ENCODE measurements at places on chromosomes 1 and 21.
A peak's percentile ranks its signal among the peaks of the same experiment; 100 is the strongest.

GRCh38 chr21:37395961-37396360, 29.4 kb downstream of the DYRK1A start:
- no peak for DNase-seq

GRCh38 chr1:235270625-235271024, 57.4 kb downstream of the ARID4B start:
- no peak for DNase-seq

- DNase-seq = no peak
These were observed 187.8 kb downstream of the LRRIQ3 start for GRCh38 chr1:74010206-74010605.

GRCh38 chr1:65341381-65341780, 32.0 kb downstream of the DNAJC6 start:
- DNase-seq = no peak

DNA sequence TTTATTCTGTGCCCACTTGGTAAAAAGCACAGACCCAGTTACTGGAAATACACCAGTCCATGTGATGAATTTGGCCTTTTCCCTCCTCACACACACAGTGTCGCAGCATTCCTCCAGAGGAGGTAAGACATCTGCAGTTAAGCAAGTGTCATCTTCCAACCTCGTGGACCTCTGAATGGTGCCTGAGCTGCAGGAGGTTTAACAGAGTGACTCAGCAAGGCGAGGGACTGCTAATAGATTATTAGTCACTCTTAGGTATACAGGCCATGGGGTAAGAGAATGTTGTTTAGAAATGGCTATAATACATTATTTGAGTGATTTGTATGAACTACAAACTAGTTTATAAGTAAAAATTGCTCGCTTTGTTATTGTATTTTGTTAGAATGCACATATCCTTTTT, 8.6 kb upstream of the LRRC8B start:
- peak; percentile 85 for DNase-seq

- DNase-seq = no peak
These were observed 118.2 kb upstream of the ADGRL2 start for GRCh38 chr1:81682490-81682889.

DNA sequence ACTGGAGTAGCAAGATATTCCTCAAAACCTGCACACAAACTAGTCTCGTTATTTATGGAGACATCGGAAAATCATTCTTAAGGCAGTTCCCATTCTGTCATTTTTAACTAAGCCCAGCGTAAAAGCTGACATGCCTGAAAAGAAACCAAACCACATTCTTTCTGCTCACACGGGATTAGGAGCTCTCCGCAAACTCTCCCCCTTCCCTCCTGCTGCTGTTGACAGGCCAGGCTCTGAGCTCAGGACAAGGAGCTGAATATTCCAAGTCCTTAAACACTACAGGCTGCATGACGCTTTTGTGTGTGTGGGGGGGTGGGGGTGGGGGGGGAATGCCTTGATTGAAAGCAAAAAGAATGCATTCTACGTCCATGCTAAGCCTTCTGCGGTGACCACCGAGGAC, 5.2 kb downstream of the OLIG1 start:
- no peak for DNase-seq

GRCh38 chr1:214895011-214895600, 187.4 kb upstream of the KCNK2 start:
- DNase-seq = no peak

DNA sequence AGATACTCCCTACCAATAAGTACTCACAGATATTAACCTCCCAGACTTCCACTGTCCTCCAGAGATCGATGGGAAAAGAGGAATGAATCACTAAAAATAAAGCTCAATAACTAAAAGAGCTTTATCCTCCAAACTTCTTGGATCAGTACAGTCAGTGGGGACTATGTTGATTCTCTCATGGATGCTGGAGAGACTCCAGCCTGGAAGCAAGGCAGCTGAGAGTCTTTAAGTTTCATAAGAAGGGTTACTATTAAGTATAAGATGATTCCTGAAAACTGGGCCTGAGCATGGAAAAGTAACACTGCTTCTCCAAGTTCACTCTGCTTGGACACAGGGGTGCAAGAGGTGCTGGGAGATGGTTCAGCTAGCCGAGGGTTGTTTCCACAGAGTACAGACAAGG, 6.2 kb upstream of the DDR2 start:
- no peak for DNase-seq

GRCh38 chr1:107690491-107690890, 274.5 kb downstream of the VAV3 start:
- DNase-seq = no peak

- no peak for DNase-seq
These were observed 16.1 kb downstream of the WLS start for GRCh38 chr1:68216089-68216772.

DNA sequence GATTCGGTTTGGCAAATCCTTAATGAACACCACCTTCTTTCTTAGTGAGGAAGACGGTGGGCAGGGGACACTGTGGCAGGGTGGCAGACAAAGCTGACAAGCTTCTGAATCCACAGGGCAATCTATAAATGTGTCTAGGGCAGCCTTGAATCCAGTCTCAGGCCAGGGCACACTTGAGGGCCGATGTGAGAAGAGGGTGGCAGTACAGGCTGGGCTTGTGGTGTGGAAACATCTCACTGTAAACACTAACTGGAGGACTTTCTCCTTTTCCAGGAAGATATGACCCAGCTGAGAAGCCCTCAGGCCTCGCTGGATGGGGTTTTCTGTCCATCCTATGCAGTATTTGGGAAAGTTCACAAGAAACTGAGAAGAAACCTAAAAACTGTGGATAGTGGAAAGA, 46.5 kb downstream of the PKP1 start:
- DNase-seq = no peak

DNA sequence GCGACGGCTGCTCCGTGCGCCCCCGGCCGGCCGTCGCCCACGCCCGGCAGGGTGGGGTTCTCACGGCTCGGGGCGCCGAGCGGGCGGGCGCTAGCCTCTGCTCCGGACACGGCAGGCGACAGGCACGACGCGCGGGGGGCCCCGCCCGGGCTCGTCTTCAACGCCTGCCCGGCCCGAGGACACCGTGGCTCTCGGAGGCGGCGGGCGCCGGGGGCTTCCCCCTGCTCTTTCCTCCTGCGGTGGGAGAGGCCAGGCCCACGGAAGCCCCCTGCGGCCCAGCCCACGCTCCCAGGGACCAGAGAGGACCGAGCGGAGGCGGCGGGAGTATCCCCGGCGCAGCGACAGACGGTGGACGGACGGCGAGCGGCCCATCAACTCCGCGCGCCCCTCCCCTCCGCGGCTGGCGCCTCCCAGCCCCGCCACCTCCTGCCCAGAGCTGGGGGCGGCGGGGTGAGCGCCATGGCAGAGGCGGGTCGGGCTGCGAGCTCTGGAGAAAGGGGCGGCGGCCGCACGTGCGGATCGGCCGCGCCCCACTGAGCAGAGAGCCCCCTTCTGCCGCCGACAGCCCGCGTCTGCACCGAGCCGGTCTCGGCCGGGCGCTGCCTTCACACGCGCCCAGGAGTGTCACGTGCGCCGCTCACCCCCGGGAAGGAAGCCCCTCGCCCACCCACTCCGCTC, at the start of the genes SHE and TDRD10:
Gene SHE (minus strand): TSS at position 347 of the 678 bp plus-strand sequence. CDS start 386 bp downstream, outside the sequence.
Gene TDRD10 (plus strand): TSS at position 154 of the 678 bp plus-strand sequence. CDS start 4,685 bp downstream, outside the sequence.
- DNase-seq = no peak

DNA sequence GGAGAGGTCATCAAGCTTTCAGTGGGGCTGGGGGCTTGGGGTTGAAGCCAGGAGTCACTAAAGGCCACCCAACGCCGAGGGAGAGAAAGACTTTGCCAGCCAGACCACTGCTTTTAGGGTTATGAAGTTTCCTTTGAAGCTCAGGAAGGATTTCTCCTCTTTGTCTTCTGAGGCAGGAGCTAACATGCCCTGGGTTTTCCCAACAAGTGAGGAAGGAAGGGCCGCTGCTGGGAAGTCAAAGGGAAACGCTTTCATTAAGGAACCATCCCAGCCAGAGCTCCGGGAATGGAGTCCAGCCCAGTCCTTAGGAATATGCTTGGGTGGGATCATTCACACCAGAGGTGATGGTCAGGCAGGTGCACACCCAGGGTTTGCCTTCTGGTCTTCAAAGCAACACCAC, 436.9 kb downstream of the PRDM2 start:
- DNase-seq = no peak

- no peak for DNase-seq
These were observed 123.1 kb downstream of the PGBD5 start for GRCh38 chr1:230303069-230303468.

DNA sequence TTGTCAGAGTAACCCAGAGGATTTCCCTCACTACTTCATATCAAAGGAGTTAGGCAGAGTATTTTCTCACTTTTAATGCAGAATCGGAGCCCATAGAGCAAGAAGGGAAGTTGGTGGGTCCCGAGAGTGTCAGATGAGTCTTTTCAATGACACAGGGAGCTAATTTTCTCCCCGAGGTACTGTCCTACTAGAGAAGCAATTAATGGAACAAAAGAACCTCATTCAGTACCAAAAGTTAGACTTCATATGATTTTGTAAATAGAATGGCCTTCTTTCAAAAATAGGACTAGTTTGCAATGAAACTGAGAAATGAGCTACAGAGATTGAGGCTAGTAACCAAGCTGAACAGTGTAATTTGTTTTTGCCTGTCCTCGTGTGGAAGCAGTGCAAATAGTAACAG, 3.9 kb downstream of the NCAM2 start:
- no peak for DNase-seq

- DNase-seq = peak; percentile 70
These were observed 116.6 kb upstream of the HIVEP3 start for GRCh38 chr1:42035205-42035829.

DNA sequence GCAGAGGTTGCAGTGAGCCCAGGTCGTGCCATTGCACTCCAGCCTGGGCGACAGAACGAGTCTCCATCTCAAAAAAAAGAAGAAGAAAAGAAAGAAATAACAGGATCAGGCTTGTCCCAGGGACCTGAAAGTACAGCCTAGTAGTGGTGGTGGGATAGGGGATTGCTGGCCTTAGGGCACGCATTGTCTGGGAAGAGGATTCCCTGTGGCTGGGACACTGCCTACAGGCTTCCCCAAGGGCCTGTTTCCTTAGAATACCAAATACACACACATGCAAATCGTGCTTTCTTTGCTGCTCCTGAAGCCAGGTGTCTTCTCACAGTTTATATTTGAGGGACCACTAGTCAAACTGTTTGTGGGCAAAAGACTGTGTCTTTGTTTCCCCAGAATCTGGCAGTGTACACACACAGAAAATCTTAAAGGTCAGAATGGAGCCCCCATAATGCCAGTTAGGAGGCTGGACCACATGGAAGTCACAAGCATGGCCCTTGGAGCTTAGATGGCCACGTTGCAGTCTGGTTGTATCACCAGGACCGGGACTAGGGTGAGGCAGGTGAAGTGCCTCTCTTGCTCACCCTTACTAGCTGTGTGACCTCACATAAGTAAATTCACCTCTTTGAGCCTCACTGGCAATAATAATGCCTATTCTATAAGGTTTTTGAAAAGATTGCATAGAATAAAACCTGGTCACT, 12.7 kb upstream of the ASAP3 start:
- no peak for DNase-seq

- no peak for DNase-seq
These were observed 47.6 kb downstream of the SSBP3 start for GRCh38 chr1:54358503-54359168.

- no peak for DNase-seq
These were observed 105.3 kb upstream of the CLDN14 start for GRCh38 chr21:36584980-36585940.

- DNase-seq = no peak
These were observed 27.0 kb downstream of the STYXL2 start for GRCh38 chr1:167120899-167121298.

- DNase-seq = no peak
These were observed 157.7 kb downstream of the TRIM33 start for GRCh38 chr1:114353262-114353661.

DNA sequence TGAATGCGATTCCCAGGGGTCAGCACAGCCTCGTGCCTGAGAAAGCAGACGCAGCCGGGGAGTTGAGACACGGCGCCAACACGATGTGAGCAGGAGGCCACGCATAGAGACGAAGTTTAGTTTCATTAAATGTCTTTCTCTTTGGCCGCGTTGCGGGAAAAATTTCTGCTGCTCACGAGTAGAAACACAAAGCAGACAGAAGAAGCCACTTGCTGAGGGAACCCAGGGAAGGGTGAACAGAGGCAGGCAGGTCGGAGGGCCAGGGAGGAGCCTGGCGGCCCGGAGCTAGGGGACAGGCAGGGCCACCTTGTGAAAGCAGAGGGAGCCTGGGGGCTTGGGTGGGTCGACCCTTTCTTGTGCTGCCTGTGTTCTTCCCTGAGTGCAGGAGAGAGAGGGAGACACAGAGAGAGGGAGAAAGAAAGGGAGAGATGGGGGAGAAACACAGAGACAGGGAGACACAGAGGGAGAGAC, 33.2 kb downstream of the POFUT2 start:
- no peak for DNase-seq

- DNase-seq = no peak
These were observed 12.6 kb downstream of the GTF2B start for GRCh38 chr1:88878731-88879130.

GRCh38 chr21:34075760-34076660, 2.6 kb downstream of the MRPS6 start:
- DNase-seq = no peak

GRCh38 chr1:62175568-62176179, 19.0 kb upstream of the L1TD1 start:
- DNase-seq = peak; percentile 46

DNA sequence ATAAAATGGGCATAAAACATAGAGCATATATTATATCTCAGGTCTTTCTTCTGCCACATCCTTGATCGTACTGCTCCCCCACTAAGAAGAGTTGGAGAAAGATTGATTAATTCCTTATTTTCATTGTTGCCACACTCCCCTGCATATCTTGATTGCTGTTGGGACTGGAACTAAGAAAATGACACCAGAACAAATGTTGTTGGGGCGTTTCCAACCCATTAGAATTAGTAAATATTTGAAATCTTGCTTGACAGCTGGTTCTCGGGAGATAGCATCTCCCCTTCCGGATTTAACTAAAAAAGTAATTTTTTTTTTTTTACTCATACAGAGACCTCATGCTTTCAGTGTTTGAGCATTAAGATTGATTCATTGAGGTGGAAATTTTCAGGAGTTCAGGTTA, 493.0 kb upstream of the PLXNA2 start:
- no peak for DNase-seq

DNA sequence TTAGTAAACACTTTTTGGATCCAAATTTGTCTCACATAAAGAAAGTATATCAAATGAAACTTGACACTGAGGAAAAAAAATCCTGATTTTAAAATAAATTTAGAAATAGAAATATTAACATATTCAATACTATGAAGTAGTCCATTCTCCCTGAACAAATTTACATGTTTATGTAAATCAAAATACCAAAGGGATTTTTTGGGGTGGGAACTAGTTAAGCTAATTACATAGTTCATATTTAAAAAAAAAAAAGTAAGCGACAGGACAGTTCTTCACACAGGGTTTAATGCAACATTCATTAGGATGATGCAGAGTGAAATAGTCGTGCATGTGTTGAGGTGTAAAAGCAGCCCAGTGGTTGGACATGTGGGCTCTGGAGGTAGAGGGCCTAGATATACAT, 433.5 kb upstream of the B3GALT2 start:
- DNase-seq = no peak

GRCh38 chr21:39313042-39313570, 326 bp downstream of the BRWD1 start:
- DNase-seq = peak; percentile 39

GRCh38 chr1:246338098-246338497, 169.0 kb downstream of the SMYD3 start:
- DNase-seq = no peak

- DNase-seq = no peak
These were observed 47.1 kb downstream of the DDAH1 start for GRCh38 chr1:85417876-85418275.
